ENCODE measurements at places on chromosomes 6 and 20.

DNA sequence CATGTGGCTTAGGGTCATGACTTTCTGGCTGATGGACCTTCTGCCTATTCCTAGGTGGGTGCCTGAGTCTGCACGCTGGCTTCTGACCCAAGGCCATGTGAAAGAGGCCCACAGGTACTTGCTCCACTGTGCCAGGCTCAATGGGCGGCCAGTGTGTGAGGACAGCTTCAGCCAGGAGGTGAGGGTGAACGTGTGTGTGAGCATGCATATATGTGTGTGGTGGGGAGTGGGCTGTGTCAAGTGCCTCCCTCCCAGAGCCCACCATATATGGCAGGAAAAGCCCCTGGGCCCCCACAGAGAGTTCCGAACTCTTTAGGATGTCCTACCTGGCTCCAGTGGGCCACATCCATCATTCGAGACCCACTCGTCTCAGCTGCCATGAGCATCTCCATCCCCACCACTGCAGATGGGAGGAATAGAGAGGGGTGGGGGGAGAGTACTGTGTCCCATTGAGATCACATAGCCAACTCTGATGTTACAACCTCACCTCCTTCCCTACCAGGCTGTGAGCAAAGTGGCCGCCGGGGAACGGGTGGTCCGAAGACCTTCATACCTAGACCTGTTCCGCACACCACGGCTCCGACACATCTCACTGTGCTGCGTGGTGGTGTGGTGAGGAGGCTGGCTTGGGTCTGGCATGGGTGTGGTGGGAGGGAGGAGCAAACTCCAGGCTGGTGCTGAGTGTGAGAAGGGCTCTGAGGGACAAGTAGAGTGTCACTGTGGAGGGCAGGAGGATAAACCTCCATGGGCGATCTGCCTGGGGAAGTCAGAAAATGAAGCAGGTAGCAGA is 3.2 kb downstream of the SLC22A7 start:
- no peak for DNase-seq

GRCh38 chr6:161143663-161144430 is 130.0 kb downstream of the AGPAT4 start:
- no peak for DNase-seq

GRCh38 chr20:9550871-9551270 is 36.5 kb downstream of the LAMP5 start:
- no peak for DNase-seq

- DNase-seq: no peak
Observed at GRCh38 chr20:53124803-53125202, 152.6 kb downstream of the TSHZ2 start.

DNA sequence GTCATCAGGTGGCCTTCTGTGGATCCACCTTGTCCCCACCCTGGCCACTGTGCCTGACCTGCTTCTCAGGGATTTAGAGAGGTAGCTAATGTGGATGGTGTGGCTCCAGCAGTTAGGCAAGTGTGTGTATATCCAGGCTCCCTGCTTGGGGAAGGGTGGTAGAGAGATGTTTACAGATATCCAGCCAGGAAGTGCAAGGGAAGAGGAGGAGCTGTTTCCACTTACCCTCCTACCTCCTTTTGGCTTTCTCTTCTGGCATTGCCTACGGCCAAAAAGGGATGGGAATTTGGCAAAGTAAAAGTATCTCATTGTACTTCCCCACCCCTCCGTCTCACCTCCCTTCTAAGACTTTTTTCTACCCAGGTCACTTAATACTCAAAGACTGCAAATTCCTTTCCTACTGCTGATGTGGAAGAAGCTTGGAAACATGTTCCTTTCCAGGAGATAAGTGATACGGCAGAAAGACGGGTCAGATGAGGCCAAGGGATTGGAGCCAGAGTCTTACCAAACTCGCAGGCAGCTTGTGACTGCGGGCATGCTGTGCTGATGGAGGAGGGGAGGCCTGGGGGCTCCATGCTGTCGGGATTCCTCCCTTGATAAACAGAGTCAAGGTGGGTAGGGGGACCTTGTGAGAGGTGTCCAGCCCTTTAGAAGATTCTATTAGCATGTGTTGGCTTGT is 253.4 kb downstream of the PRL start:
- no peak for DNase-seq

DNA sequence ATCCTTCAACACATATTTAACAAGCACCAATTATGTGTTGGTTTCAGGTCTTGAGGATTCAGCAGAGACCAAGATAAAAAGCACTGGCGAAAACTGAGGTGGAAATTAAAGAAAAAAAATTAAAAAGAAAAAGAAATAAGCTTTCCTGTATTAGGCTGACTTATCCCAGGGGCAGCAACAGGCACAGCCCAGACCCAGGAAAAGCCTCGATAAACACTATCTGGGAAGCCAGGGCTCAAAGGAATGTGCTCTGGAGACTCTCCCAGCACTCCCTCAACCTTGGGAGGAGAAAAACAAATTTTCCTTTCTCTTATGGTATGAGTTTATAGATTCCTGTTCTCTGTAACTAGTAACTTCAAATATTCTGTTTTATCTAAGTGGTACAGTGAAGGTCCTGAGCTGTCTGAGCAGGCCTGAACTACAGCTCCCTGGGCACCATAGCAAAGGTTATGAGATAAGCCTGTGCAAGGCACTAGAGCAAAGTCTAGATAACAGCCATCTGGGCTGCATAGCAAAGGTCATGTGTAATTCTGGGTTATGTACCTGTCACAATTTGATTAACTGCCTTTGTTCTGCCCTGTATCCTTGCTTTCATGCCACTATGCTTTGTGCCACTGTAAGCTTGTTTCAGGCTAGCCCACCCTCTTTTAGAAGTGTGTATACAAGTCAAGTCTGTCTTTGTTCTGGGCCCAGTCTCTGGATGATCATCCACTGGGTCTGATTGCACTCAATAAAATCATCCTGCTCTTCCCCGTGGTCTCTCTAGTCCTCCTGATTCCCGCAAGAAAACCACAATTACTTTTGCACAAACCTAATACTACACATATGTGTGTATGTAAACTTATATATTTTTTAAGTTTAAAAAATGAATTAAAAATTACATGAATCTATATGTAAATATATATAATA is 54.0 kb downstream of the IL22RA2 start:
- DNase-seq: no peak
